Naive B cell (primary cell): ENCODE measurements at places on chromosomes 2 and 18.

DNA sequence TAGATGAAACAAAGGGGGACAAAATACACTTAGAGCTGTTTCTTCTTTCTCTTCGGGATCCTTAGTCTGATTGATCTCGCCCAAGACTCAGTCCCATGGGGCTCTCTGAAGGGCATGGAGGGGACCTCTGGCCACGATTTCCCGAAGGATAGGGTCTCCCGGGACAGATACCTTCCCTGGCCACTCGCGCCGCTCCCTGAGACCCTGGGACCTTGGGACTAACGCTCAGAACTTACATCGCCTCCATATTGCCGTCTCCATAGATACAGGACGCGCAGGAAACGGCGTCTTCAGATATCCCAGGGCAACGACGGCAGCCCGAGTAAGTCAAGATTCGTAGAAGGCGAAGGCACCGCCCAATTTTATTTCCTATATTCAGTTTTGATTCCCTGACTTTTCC is at the start of gene CFAP65:
Gene CFAP65 (minus strand): TSS at position 265 of the 400 bp plus-strand sequence. CDS start 2,468 bp downstream, outside the sequence.
- H3K36me3 ChIP-seq, result no peaks in the 10 kb centered on the region
- no peak for DNase-seq
- peak within 1 kb of the TSS; percentile 71 for H3K4me3 ChIP-seq
- peaks cover 61% of the 10 kb centered on the region for H3K27me3 ChIP-seq
- H3K4me1 ChIP-seq, result no peaks in the 10 kb centered on the region
- H3K27ac ChIP-seq, result no peak within 1 kb of the TSS

DNA sequence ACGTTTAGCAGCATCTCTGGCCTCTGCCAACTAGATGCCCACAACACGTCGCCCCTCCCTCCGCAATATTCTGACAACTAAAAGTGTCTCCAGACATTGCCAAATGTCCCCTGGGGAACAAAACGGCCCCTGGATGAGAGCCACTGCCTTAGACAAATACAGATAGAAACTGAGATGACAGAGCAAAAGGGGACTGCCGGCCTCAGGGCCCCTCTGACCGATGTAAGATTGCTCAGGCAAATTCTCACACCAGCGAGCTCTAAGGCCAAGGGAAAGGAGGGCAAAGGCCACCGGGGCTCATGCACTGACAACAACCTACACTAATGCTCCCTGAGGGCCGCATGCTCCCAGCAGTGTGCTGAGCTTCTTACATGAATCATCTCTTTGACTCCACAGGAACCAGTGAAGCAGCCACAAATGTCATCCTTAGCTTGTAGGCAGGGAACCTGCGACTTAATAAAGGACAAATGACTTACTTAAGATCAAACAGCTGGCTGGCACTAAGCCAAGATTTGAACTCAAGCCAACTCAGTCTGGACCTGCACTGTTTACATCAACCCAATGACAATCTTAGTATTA is 228.5 kb downstream of the TTC32 start:
- no peak overlapping the region for H3K4me3 ChIP-seq
- no peak for DNase-seq
- H3K27me3 ChIP-seq, result peaks cover 19% of the 10 kb centered on the region
- H3K36me3 ChIP-seq, result no peaks in the 10 kb centered on the region
- no peaks in the 10 kb centered on the region for H3K4me1 ChIP-seq

DNA sequence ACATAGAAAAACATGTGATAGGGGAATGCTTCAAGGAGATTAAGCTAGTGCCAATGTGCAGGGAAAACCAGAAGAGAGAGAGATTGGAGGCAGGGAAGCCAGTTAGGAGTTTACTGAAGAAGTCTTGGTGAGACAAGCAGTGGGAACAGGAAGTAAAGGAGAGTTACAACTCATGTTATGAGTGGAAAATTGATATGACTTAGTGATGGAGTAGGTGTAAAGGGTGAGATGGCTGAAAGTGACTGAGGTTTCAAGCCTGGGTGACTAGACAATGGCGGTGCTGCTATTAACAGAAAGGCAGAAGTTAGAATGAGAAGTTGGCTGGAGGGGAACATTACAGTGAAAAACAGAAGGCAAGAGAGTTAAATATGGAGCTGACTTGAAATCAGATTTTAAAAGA is 16.5 kb downstream of the DOK1 start:
- H3K27ac ChIP-seq, result no peak overlapping the region
- peak; percentile 50 for DNase-seq
- no peak overlapping the region for H3K4me3 ChIP-seq
- peaks cover 29% of the 10 kb centered on the region for H3K4me1 ChIP-seq
- H3K36me3 ChIP-seq, result no peaks in the 10 kb centered on the region

- no peak overlapping the region for H3K27ac ChIP-seq
- no peaks in the 10 kb centered on the region for H3K27me3 ChIP-seq
Observed at GRCh38 chr2:49210191-49210590, 55.9 kb upstream of the FSHR start.

- no peaks in the 10 kb centered on the region for H3K4me1 ChIP-seq
- H3K27me3 ChIP-seq, result peaks cover 14% of the 10 kb centered on the region
- H3K27ac ChIP-seq, result no peak overlapping the region
- H3K36me3 ChIP-seq, result no peaks in the 10 kb centered on the region
Observed at GRCh38 chr2:67782443-67782842, 280.4 kb downstream of the C1D start.

GRCh38 chr2:117875786-117876185 is 61.3 kb downstream of the DDX18 start:
- H3K27me3 ChIP-seq, result peaks cover 40% of the 10 kb centered on the region
- no peak for DNase-seq
- no peak overlapping the region for H3K27ac ChIP-seq
- no peaks in the 10 kb centered on the region for H3K36me3 ChIP-seq
- H3K4me1 ChIP-seq, result no peaks in the 10 kb centered on the region

DNA sequence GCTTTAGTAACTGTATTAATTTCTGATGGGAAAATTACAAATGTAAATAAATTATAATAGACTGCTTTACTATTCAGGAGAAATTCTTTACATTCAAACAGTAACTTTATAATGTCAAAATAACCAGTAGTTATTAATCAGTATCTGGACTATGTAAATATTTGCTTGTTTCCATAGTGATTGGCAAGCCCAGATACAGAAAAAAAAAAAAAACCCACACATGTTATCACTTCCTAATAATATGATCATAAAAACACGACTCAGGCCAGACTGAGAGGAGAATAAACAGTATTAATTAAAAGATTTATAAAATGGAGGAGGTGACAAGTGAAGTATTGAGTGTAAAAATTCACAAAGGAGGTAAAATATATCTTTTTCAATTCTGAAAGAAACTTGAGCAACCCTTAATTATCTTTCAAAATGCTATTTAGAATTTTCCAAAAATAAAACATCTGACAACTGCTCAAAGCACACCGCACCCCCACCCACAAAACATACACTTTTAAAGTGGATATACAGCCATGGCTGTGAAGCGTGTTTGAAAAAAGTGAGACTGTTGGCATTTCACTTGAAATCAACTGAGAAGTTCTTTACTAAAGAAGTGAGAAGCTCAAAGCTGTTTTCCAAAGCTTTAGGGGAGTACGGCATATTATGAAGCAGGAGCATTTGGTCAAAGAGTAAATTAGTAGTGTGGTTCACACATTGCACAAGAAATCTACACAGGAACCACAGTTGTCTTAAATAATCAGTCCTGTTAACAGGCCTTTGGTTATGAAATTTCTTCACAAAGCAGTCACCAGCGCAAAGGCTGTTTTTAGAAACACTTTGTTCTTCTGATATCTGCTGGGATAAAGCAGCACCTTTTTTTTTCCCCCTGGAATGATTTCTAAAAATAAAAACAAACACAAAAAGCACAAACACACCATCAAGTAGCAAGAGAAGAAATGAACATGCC is 475.8 kb downstream of the TXNL1 start:
- H3K27ac ChIP-seq, result peak overlapping the region; percentile 39
- no peaks in the 10 kb centered on the region for H3K4me1 ChIP-seq
- no peak overlapping the region for H3K4me3 ChIP-seq
- no peak for DNase-seq
